ENCODE measurements at places on chromosomes 12 and 14. TPM values are rescaled to one million over a fixed set of nuclear protein-coding genes. Genes with fewer than 3 reads are reported as not detected.
A peak's percentile ranks its signal among the peaks of the same experiment; 100 is the strongest.

DNA sequence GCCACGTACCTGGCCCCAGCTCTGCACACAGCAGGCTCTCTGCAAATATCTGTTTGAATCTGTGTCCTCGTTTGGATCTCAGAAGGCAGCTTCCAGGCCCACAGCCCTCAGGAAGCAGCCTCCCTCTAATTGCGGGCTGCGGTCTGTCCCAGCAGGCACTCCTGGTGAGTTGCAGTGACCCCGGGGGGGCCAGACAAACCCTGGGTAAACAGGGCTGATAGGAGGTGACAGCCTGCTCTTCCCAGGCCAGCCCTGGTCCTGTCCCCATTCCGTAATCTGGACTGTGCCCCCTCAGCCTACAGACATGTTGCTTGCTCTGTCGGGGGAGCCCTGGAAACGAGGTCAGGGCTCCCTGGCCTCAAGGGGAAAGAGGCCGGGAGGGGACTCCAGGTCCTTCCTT, 2.0 kb downstream of the FOXN4 start:
- DNase-seq: no peak

Gene CSRNP2
- total RNA-seq: 41.3 TPM

DNA sequence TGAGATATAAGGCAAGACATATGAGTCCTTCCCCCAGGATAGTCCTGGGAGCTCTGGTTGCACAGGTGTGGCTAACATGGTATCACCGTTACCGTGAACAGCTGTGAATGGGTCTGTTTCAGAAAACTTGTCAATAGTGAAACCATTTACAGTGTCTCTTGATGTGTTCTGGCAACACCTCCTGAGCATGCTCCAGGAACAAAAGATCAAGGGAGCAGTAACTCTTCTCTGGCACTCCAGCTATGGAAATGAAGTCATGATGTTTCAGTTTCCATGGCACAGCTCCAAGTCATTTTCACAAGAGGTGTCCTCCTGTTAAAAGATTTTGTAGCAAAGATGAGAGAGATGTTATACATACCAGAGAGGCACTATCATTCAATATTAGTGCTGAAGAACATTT, 253.7 kb downstream of the SNAPC1 start:
- DNase-seq: no peak

DNA sequence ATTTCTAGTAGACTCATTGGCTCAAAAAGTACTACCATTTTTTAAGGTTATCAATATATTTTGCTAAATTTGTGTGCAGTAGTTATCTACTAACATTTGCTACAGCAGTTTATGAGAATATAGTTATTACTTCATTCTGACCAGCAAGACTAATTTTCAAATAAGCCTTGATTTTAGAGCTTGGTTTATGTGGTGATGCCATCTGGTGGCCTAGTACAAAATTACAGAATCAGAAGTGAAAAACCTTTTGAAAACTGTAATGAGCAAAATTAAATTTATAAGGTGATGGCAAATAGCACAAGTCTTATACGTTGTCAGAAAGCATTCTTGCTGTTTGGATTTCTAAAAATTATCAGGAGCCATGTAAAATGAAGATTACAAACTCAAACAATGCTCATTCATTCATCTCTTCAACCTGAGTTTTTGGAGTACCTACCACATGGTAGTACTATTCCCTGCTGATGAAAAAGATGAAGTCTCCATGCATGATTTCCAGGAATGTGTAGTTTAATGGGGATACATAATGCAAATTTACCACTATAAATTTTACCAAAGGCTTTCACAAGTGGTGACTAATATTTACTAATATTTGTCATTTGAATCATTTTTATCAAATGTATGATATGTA, 51.0 kb downstream of the MAGOHB start:
- peak; percentile 36 for DNase-seq

GRCh38 chr12:6708960-6709394, 8.4 kb upstream of the PIANP start:
- no peak for DNase-seq

DNA sequence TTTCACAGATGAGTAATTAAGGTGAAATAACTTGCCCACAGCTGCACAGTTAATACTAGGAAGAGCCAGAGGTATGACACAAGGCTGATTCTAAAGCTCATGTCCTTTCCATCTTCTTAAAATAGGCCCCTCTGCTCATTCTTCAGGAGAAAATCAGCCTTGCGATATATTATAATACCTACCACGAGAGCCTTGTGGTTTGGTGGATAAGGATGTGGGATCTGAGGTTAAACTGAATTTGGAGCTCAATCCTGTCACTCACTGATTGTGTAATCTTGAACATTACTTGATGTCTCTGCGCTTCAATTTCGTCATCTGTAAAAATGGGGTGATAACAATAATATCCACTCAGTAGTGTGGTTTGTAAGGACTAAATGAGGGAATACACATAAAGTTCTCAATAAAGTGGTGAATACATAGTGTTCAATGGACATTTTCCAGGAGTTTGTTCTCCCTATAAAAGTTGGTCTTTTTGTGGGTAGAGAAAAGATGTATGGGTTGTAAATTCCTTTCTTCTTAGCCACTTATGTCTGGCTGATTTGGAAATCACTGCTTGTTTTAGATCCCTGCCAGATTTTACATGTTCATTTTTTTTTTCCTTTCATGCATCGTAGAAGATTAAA, 25.1 kb upstream of the ATP2B1 start:
- no peak for DNase-seq

- DNase-seq: no peak
These were observed 32.5 kb upstream of the PLEKHG6 start for GRCh38 chr12:6277982-6278438.

GRCh38 chr12:121400332-121401139, 618 bp downstream of the RNF34 start:
- no peak for DNase-seq

DNA sequence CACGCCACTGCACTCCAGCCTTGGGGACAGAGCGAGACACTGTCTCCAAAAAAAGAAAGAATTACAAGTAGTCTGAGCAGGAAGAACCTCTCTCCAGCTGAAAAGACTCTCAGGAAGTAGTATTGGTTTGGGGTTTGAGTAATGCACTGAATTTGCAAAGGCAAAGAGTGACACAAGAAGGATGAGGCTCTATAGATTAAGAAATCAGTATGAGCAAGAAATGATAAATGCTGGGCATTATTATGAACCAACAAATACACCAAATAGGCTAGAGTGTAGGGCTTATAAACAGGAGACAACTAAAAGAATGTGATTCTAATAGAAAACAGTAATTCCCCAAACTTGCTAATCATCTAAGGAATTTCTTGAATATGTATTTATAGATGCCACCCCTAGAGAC, 2.6 kb upstream of the SLC35E3 start:
- DNase-seq: no peak

- no peak for DNase-seq
These were observed 177.6 kb downstream of the ACSS3 start for GRCh38 chr12:81255456-81255855.

- no peak for DNase-seq
These were observed 85.6 kb downstream of the SNAPC1 start for GRCh38 chr14:61847861-61848260.

DNA sequence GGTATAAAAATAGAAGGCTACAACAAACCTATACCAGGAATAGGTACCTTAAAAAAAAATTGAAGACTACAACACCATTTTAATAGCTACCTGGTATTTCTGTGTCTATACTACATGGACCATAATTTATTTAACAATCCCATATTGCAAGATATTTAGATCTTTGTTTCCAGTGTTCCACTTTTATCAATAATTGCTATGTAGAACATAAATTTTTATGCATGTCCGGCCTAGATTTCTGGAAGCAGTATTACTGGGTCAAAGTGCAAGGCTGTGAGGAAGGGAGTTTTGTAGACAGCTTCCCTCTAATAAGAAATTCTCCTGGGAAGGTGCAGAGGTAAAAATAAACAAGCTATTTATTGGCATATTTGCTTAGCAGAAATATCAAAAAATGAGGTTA, 4.1 kb upstream of the DCAF11 start:
- DNase-seq: no peak

DNA sequence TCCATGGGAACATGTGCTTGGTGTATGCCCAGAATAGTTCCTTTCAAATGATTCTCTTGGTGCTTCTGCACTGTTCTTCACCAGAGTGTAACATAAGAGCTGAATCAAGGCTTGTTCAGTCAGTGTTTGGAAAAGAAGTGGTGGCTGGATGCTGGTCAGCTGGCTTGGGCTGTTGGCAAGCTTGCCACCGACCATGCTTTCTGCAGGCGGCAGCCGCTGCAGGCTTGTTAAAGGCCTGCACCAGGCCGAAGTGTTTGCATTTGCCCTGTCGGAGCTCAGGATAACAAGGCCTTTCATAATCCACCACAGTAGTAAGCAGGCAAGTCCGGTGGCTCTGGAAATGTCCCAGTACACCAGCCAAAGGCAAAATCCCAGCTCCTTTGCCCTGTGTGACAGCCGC, 26.9 kb downstream of the DAAM1 start:
- no peak for DNase-seq

DNA sequence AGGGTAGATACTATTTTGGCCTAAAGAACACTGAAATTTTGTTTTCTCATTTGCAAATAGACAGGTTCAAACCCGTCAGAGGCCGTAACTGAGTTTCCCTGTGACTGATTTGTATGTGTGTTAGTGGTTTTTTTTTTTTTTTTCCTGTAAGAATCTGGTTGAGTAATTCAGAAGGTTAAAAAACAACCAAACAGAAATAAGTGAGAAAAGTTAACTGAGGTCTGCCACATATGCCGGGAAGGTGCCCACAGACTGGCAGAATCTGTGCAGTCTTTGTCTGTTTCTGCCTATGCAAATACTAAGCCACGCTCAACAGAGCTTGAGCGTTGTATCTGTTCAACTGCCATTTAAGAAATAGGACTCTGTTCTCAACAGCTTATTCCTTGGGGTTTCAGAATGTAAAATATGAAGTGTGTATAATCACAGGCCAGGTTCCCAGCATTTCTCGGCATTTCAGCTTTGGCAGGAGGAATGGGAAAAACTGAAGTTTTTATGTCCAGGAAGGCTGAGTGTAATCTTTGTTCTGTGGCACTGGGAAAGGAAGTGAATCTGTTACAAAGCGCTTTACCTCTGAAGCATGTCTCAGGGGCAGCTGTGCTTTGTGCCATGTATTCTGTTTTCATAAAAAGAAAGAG, 181.9 kb downstream of the PRKCH start:
- no peak for DNase-seq

- no peak for DNase-seq
These were observed 64.6 kb downstream of the CCDC88C start for GRCh38 chr14:91352728-91353692.

Gene ZDHHC22
- not detected for total RNA-seq

- no peak for DNase-seq
These were observed 26.1 kb upstream of the UBC start for GRCh38 chr12:124940393-124941169.
